ENCODE measurements at places on chromosomes 4 and X.
A peak's percentile ranks its signal among the peaks of the same experiment; 100 is the strongest.

GRCh38 chrX:37745835-37746217, 34.0 kb upstream of the CYBB start:
- DNase-seq, result no peak

DNA sequence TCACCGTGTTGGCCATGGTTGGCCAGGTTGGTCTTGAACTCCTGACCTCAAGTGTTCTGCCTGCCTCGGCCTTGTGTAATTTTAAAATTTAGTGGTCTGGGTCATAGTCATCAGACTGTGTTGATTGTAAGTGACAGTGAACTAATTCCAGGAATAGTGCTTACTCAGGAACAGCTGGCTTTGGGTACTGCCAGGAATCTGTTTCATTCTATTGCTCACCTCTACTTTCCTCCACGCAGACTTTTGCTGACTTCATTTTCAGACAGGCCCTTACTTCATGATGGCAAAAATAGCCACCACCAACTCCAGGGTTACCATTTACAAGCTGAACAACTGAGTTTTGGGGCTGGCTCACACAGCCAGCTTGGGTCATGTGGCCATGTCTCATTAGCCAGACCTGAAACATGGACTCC, 54.6 kb downstream of the FNIP2 start:
- no peak for DNase-seq

- no peak for DNase-seq
Observed at GRCh38 chr4:76197031-76197743, 16.4 kb downstream of the SCARB2 start.

- DNase-seq, result no peak
Observed at GRCh38 chrX:5163663-5164062, 1065.0 kb downstream of the NLGN4X start.

- DNase-seq, result no peak
Observed at GRCh38 chr4:52788806-52789205, 37.6 kb upstream of the ERVMER34-1 start.

DNA sequence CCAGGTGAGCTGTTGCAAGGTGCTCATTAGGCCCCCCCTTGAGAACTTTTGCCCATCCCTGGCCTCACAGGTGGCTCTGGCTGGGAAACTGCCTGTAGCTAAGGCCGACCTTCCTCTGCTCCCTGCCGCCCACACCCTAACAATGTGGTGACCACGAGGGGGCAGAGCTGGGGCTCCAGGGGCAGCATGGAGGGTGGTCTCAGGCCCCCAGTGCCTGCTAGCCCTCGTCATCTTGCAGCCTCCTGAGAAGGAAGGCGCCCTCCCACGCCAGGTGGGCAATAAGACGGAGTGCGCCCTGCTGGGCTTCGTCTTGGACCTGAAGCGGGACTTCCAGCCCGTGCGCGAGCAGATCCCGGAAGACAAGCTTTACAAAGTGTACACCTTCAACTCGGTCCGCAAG, 32.4 kb downstream of the ATP2B3 start:
- no peak for DNase-seq

DNA sequence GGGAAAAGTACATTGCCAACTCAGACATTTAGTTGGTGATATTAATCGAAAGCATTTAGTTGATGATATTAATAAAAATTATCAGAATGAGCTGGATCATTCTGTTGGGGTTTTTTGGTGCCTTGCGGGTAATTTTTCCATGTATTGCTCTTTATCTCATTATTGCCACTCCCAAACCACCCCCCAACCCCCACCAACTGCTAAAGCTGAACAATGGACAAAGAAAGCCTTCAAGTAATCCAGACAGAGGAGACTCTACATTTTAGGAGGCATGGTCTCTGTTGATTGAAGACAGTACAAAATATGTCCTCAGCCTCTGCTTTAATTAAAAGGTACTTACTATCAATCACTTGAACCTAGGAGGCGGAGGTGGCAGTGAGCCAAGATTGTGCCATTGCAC, 22.5 kb downstream of the PDK3 start:
- no peak for DNase-seq

GRCh38 chrX:24110069-24110468, 39.5 kb upstream of the ZFX start:
- DNase-seq, result no peak

DNA sequence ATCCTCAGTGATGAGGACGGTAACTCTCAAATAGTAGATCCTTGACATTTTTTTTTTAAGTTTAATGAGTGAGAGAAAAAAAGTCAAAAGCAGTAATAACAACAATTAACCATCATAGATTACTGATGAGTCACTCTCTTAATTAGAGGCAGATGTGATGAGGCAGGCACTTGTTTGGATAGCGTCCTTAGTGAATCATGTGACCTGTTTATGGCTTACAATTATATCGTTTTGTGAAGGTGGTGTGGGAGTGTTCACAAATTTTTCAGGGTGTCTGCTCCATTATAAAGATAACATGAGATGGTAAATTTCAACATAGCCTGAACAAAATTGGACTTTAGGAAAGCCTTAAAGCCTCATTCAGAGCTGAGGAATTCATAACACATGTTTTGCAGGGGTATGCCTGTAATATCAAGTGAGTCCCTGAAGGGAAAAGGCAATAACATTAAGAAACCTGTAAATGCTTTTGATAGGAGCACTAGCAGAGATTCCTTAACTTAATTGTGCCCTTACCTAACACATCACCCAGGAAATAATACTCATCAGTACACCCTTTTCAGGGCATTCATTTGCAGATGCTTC, 51.9 kb upstream of the XIAP start:
- no peak for DNase-seq

DNA sequence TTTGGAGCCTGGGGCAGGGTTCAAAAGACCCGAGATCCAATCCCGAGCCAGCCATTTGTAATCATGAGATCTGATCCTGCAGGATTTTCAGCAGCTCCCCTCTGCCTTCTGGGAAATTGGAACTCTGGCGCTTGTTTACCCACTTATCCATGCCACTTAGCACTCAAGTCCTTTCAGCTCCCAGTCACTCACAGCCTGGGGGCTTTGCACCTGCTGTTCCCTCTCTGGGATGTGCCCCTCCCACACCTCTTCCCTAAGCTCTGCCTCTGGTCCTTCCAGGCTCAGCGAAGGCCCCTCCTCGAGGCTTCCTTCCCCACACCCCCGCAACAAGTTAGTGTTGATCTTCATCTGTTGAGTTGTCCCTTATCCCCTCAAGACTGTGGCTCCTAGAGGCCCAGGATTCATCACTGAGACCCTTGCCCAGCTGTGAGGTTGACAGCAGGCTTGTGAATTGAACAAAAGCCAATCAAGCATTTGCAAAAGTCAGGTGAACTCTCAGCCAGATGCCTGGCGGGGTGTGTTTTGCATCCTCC, 99.1 kb upstream of the AFAP1 start:
- DNase-seq, result no peak

- no peak for DNase-seq
Observed at GRCh38 chr4:13371048-13371447, 113.1 kb downstream of the RAB28 start.

DNA sequence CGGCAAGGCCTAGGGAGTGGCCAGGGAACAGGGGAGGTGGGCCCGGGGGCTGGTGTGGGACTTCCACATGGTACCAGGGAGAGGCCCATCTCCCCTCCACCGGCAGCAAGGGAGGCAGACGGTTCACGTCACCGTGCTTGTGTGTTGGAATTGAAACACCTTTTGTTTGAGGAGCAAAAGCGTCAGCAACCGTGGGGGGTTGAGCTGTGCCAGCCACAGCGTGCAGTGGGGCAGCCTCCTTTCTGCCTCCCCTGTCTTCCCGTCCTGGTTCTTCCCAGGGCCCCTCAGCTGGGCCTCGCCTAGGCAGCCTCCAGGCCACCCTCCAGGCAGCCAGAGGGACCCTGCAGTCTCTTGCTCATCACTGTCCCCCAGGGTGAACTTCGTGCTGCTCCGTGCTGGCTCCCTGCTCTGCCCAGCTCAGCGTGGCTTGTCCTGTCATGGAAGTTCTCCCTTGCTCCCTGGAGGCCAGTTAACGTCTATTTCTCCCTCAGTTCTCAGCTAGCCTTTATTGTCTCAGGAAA, 32.1 kb upstream of the HGFAC start:
- DNase-seq, result no peak

DNA sequence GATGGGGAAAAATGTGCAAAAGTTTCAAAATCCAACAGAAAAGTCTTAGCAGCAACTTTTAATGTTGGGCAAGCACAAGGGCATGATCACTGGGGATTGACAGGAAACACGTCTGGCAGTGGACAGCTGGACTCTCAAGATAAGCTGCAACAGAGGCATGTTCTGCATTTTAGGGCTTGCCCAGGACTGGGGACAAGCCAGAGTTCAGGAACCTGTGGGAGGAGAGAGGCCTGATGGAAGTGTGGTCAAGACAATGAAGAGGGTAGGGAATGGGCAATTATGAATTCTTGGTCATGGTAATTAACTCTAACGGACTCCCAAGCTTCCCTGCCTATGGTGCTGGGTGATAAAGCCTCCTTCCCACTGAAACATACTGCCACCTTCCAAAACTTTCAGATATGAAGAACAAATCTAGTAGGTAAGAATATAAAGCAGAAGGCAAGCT, 48.4 kb downstream of the ANXA3 start:
- no peak for DNase-seq

GRCh38 chrX:150512461-150512901, 55.9 kb upstream of the MTM1 start:
- DNase-seq, result no peak

DNA sequence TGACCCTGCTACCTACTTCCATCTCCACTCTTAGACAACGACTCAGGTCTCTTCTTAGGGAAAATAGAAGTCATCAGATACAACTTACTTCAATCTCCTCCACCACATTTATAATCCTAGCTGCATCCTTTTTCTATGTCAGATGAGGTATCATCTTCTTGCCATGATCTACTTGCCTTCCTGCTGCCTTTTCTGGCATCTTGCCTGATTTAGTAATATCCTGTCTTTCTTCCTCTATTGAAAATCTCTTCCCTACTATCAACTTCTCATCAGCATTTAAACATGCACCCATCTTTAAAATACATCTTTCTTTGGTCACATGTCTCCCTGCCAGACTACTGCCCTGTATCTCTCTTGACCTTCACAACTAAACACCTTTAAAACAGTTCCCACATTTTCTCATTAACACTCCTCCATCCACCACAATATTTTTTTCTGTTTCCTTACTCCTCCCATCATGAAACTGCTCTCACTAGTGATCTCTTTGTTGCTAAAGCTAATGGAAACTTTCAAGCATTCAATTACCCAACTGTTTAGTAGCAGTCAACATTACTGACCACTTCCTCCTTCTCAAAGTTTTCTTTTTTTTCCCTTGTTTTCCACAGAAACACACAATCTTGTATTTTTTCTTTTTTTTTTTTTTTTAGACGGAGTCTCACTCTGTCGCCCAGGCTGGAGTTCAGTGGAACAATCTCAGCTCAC, 100.8 kb upstream of the CXorf66 start:
- no peak for DNase-seq

GRCh38 chr4:123315617-123316016, 81.0 kb upstream of the SPRY1 start:
- no peak for DNase-seq

DNA sequence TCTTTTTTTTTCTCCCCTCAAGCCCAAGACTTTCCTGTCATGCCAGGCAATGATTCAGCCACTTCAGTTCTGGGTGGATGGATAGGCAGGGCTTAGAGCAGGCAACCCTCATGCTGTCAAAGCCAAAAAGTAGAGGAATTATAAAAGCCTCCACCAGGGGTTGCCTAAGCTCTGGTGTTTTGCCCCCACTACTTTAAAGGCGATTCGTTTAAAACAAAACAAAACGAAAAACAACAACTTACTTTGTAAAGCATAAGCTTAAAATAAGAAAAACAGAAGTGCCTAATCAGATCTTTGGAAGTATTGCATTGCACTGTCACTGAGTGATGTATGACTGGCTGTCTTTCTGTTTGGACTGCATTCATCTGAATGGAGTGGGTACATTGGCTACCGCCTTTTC, 5.3 kb upstream of the IDS start:
- no peak for DNase-seq

GRCh38 chr4:173370130-173370476, 651 bp upstream of the SAP30 start:
- DNase-seq, result peak; percentile 86

DNA sequence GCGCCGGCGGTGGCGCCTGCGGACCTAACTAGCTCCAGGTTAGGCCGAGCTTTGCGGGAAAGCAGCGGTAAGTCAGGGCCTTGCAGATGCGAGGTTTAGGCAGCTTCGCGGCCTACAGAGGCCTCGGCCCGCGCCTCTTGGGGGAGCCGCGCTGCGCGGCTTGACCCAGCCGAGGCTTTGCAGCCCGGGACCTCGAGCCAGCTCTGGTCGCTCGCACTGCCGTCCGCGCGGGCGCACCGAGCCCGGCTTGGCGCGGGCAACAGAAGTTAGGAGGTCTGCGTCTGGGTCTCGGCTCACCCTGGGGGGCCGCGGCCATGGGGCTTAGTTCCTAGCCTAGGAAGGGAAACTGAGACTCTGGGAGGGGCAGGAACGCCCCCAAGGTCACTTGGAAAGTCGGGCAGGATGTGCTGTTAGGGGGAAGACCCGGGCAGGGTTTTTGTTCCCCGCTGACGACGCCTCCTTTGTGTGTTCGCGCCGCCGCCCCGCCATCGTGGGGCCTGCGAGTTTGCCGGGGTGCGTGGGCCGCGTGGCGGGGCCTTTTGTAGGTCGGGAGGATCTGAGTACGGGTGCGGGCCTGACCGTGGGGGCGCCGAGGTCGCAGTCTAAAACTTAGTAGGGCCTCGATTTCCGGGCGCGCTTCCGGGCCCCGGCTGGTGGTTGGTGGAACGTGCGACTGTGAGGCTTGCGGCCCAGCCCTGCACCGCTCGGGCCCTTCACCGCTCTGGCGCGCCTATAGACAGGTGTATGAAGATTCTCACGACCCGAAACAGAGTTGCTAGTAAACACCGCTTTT, 482 bp downstream of the RNF4 start:
- DNase-seq, result peak; percentile 78

- DNase-seq, result no peak
Observed at GRCh38 chr4:72525938-72526337, 43.1 kb downstream of the ADAMTS3 start.

DNA sequence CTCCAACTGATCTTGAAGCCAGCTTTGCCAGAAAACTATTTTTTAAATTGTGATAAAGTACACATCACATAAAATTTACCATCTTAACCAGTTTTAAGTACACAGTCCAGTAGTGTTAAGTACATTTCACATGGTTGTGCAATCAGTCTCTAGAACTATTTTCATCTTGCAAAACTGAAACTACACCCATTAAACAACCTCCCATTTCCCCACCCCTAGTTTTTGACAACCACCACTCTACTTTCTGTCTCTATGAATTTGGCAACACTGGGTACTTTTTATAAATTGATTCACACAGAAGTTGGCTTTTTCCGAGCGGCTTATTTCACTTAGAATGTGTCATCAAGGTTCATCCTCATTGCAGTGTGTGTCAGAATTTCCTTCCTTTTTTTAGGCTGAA, 31.0 kb downstream of the TRPC5 start:
- no peak for DNase-seq

GRCh38 chr4:45629717-45630116, 494.1 kb downstream of the GABRG1 start:
- no peak for DNase-seq

Data from CD4-positive, alpha-beta memory T cell (primary cell).